ENCODE measurements at places on chromosomes 13 and 19.

DNA sequence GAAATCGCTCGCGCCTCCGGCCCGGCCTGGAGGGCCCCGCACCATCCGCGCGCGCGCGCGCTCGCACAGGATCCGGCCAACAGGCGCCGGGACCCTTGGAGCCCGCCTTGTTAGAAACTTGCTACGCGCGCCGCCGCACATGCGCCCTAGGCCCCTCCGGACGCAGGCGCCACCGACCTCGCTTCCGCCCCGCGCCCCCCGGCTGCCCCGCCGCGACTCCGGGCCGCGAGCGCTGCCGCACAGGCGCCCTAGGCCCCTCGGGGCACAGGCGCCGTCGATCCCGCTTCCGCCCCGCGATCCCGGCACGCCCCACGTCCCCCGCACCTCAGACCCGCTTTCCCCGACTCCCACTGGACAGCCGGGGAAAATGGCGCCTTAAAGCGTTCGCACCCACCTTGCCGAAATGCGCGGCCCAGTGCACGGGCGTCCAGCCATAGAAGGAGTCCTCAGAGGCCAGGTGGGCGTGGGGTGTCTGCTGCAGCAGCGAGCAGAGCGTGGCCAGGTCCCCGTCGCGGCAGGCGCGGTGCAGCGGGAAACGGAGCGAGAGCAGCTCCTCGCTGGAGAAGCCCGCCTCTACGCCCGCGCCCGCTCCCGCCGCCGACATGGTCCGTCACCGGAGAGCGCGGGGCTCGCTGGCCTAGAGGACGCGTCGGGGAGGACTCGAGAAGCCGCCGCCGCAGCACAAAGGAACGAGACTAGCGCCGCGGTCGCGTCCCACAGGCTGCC, 375 bp downstream of the ANKRD10 start:
- DNase-seq: peak; percentile 78

DNA sequence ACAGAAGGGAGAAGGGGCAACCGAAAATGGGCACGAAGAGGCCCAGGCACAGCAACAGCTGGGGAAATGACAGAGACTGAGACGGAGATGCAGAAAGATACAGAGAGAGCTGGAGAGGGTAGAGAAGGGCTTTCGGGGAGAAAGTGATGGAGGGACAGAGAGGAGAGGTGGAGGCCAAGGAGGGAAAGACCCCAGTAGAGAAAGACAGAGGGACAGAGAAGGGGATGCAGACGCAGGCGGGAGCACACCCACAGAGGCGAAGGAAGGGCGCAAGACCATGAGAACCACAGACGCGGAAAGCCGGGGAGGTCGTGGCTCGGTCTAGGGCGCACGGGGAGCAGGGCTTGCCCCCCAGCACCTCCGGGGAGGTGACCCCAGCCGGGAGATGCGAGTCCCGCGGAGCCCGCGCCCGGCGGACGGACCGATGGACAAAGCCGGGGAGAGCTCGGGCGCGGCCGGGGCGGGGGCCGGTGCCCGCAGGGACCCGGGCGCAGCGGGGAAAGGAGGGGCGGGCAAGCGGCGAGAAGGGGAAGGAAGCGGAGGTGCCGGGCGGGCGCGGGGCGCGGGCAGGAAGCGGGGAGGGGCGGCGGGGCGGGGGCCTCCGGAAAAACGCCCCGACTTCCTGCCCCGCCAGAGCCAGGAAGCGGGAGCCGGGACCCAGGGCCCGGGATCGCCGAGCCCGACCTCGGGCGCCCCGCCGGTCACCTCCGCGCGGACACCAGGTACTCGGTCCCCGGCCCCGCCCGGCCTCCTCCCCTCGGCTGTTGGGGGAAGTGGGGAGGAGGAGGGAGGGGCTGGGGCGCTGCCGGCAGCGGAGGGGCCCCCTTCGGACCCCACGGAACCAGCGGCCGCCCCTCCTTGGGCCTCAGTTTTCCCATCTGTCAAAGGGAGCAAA, at the start of gene ARHGEF1:
TSS of gene ARHGEF1 (plus strand) at position 617 of the 895 bp plus-strand sequence. CDS start 4,899 bp downstream, outside the sequence.
- peak; percentile 57 for DNase-seq

- no peak for DNase-seq
These were observed 466.7 kb downstream of the MYO16 start for GRCh38 chr13:109096101-109096500.

GRCh38 chr13:27170221-27170515, 1.4 kb downstream of the USP12 start:
- no peak for DNase-seq

DNA sequence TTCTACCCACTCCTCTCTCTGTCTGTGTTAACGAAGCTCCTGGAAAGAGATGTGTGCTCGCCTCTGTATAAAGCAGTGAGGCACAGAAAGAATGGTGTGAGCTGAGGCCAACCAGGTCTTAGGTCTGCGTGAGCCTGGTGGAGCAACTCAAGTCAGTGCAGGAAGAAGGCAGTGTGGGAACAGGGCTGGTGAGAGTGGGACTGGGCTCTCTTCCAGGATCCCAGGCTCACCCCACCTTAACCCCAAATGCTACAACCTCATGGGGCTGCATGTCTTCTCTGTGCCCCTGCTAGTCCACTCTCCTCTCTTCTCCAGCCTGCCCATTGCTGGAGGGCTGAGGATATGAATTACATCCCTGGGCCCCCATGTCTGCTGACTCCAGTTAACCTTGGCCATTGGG, 127.4 kb downstream of the DCT start:
- DNase-seq: no peak

- DNase-seq: no peak
These were observed 303.4 kb downstream of the SLC7A1 start for GRCh38 chr13:29292045-29292444.

GRCh38 chr13:103466761-103467160, 400.5 kb upstream of the SLC10A2 start:
- DNase-seq: no peak

DNA sequence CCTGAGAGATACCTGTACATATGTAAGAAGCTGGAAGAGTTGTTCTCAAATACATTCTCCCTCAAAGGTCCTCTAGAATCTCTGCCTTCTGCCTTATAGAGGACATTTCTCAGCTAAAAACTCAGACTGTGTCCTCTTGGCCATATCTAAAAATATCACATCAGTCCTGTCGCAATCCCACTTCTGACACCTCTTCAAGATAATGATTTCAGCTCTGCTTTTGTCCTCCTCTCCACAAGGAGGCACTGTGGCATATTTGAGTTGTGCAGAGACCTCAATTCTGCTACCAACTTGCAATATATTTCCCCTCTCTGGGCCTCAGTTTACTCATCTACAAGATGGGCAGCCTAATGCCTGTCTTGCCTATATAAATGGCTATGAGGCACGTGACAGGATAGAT, 16.6 kb downstream of the ADAMTS10 start:
- DNase-seq: no peak

DNA sequence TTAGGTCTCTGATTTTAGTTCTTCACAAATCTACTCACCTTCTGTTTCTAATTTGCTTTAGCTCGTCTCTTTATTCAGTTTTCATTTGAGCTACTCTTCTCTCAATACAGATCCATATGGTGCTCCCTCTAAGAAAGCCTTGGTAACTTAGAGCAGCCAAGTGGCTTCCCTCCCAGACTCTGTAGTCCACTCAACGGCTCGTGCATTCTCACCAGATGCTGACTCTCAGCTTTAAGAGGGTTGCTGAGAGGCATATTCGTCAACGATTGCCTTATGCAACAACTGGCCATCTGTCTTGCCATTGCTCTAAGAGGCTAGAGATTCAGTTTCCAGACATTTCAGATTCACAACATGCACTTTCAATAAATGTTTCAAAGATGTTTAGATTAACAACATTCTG, 785.8 kb upstream of the SLC10A2 start:
- DNase-seq: no peak
